COR-L47 (cell line): ENCODE measurements at places on chromosomes 2 and 18.

- no peak for DNase-seq
Measured at GRCh38 chr2:163768881-163769695, 33.3 kb upstream of the FIGN start.

DNA sequence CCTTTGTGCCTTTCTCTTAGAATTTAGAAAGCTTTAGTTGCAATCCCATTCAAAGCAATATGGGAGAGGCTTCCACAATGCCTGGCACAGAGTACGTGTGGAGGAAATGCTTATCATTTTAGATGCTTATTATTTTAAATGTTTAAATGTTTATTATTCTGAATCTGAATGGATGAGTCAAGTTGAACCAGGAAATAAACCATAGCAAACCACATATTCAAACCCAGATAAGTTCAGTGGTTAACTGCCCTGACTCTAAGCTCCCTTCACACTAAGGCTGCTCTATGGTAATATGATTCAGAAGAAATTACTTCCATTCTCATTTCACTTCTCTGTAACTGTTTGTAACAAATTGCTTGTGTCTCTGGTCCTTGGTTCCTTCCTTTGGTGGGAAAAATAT is 5.2 kb upstream of the PPP4R1 start:
- DNase-seq: no peak

DNA sequence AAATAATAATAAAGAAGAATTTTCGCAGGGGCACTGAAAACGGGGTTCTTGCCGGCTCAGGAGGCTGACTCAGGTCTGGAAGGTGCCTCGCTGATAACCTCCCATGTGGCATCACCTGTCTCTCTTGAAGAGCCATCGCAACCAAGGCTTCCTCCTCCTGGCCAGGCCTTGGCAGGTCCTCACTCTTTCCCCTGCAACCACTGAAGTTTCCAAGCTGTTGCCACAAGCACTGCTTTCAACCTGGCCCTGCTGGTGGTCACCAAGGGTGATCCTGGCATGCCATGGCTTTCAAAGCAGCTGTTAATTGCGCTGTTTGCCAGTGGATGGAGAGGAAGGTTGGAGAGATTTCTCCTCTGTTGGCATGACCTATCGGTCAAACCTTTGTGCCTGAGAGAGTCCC is 163.6 kb upstream of the COPS8 start:
- no peak for DNase-seq

DNA sequence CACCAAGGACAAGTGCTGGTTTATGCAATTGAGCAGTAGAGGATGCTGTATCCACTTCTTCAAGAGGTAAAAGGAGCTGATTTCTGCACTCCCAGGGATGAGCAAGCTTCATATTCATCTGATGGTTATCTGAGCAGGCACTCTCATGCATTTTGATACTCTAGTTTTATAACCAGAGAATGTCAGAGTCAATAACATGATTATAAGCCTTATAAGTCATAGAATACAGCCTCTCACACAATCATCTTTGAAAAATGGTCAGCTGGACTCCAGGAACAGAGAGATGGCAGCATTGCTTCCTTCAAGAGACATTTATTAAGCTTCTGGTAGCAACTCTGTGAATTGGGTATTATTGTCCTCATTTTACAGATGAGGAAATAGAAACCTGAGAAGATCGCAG is 167.1 kb downstream of the SLC8A1 start:
- DNase-seq: no peak

DNA sequence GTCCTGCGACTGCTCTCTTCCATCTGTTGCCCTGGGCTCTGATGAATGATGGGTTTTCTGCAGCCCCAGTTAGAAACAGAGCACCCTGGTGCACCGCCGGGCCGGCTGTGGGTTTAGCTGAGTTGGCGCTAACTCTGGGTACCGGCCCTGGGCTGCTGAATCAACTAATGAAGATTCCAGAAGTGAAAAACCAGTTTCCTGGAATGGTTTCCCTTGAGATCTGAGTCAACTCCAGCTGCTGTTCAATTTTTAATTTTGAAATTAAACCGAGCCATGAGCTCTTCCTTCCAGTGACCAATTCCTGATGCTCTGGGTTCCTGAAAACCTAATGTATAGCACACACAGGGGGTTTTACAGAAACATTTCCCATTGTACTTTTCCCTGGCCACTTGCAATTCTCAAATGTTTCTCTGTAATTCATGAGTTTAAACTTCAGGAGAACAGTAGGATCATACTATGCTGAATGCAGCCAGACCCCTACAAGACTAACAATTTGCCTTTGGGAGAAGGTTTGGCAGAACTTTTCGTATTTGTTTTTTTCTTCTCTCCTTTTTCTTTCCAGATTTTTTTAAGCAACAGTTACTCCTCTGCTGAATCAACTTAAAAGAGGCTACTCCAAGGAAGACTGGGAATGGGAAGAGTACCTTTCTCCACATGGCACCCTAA is 5.5 kb downstream of the COL6A3 start:
- no peak for DNase-seq

- no peak for DNase-seq
Measured at GRCh38 chr2:236882930-236883329, 202.8 kb upstream of the COPS8 start.

DNA sequence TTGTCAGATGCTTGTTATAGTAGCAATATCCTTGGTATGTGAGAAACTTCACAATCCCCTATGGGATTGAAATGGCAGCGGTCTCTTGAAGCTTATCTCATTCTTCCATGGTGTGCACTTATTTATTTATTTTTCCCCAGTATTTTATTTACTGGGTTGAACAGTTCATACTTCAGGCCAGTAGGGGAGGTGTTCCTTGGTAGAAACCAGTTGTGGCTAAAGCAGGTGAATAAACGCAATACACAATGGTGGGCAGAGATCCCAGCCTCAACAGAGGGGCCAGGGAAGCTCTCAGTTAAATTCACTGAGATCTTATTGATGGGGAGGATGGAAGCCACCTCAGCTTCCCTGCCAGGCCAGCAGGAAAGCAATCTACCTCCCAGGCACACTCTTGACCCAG is 93.7 kb upstream of the SRD5A2 start:
- DNase-seq: no peak

GRCh38 chr2:32838949-32839348 is 107.8 kb upstream of the LTBP1 start:
- DNase-seq: no peak

DNA sequence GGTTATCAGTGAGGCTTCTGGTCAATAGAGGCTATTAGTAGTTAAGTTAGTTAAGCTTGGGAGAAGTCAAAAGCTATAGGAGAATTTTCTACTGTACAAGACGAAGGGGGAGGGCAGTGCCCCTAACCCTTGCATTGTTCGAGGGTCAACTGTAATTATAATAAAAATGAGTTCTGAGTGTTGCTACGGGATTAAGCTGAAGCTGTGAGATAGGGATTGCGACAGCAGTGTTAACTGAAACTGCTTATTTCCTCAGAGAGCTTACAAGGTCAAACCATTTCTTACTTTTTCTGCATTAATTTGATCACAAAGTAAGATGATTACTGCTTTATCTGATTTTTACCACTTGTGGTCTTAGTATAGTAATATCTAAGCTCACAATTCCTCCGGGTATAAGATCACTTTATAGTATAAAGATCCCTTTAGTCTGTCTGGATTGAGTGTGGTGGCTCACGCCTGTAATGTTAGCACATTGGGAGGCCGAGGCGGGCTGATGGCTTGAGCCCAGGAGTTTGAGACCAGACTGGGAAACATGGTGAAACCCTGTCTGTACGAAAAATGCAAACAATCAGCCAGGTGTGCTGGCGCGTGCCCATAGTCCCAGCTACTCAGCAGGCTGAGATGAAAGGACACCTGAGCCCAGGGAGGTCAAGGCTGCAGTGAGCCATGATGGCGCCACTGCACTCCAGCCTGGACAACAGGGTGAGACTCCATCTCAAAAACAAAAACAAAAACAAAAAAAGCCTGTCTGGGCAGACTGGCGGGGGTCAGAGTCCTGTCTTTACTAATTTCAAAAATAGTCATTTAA is 119.5 kb upstream of the TLK1 start:
- DNase-seq: no peak

DNA sequence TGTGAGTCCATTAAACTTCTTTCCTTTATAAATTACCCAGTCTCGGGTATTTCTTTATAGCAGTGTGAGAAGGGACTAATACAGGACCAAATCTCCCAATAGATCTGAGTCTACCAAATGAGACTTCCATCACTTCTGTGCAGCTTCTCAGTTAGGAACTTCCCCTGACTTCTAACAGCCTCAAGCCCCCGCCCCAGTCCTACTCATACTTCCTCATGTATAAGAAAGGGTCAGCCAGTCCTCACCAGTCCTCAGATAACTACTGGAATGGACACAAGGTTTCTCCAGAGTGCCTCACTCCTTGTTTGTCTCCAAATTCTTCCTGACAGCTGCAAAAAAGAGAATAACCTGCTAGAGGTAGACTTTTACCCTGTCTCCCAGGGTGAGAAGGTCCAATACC is 19.5 kb downstream of the TTC32 start:
- DNase-seq: no peak

- no peak for DNase-seq
Measured at GRCh38 chr18:48765053-48765452, 185.7 kb downstream of the SMAD7 start.

- no peak for DNase-seq
Measured at GRCh38 chr2:144479659-144480058, 40.3 kb downstream of the ZEB2 start.

DNA sequence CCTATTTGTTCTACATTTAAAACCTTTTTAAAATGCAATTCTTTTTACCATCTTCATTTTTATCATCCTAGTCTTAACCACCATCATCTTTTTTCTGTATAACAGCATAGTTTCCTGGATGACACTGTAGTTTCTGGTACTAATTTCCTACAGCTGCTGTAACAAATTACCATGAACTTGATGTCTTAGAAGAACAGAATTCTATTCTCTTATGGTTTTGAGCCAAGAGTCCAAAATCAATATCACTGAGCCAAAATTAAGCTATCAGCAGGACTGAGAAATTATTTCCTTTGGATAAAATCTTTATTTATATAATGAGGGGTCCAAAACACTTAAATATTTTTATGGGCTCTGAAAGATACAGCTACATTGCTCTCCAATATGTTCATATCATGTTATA is 539.3 kb downstream of the METTL4 start:
- DNase-seq: no peak

DNA sequence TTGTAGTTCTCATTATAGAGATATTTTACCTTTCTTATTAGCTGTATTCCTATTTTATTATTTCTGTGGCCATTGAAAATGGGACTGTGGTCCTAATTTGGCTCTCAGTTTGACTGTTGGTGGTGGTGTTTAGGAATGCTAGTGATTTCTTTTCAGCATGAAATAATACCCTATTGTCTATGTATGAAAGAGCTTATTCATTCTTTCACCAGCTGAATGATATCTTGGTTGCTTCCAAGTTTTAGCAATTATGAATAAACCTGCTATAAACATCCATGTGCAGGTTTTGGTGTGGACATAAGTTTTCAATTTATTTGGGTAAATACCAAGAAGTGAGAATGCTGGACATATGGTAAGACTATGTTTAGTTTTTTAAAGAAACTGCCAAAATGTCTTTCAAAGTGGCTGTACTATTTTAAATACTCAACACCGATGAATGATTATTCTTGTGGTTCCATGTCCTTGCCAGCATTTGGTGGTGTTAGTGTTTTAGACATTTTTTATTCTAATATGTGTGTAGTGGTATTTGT is 501.6 kb upstream of the GYPC start:
- DNase-seq: no peak

DNA sequence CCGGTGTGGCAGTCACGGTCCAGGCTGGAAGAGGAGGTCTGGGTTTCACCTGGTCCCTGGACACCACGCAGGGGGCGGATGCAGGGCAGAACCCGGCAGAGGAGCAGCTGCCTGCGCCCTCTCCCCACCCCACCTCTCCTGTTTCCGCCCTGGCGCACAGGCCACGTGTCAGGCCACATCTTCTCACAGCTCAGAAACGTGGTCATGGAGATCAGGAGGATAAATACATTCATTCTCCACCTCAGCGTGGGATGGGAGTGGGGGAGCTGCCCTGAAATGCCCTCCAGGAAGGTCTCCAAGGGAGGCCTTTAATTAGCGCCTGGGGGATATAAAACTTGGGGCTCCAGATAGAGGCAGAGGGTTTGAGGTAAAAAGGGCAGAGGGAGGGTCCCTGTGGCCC is 142.0 kb downstream of the KCTD1 start:
- no peak for DNase-seq

- DNase-seq: no peak
Measured at GRCh38 chr18:34959211-34959829, 81.9 kb upstream of the MAPRE2 start.
